Brain microvascular endothelial cell (primary cell): ENCODE measurements at places on chromosomes 5 and 9.
A peak's percentile ranks its signal among the peaks of the same experiment; 100 is the strongest.

GRCh38 chr5:134460551-134460950 lies 48.9 kb upstream of the CDKN2AIPNL start:
- DNase-seq, result no peak

DNA sequence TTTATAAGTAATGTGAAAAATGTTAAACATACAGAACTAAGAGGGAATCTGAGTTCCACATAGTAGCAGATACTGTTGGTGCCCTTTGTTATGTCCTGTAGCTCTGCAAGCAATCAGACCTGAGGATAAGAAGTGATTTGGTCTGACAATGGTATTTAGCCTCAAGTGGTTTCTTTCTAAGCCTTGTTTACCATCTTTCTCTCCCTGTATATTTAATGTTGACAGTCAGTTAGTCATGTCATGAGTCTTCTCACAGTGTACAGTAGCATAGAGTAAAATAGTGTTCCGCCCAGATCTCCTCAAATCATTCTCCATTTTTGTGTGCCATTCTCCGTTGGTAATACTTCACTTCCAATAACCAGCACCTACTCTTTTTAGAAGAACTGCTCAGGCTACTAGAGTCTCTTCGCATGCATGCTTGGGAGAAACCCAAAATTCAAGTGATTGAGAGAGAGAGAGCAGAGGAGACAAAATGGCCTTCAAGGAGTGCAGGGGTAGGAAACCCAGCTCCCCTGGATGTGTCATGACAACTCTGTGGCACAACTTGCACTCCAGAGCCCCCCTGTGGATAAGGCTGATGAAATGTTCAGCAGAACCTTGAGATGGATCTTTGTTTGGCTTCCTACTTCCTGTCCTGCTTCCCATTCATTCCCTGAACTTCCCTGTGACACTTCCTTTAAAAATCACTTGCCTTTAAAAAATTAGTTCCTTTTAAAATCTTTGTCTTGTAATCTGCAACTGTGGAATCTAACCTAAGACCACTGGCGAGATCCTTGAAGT lies 129.2 kb upstream of the FST start:
- no peak for DNase-seq

GRCh38 chr9:131319486-131319885 lies 30.0 kb downstream of the PLPP7 start:
- DNase-seq, result no peak

DNA sequence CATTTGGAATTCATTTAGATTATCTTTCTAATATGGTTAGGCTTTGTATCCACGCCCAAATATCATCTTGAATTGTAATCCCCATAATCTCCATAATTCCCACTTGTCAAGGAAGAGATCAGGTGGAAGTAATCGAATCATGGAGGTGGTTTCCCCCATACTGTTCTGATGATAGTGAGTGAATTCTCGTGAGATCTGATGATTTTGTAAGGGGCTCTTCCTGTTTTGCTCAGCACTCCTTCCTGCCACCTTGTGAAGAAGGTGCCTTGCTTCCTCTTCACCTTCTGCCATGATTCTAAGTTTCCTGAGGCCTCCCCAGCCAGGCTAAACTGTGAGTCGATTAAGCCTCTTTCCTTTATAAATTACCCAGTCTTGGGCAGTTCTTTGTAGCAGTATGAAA lies 527.5 kb upstream of the ARRDC3 start:
- no peak for DNase-seq

DNA sequence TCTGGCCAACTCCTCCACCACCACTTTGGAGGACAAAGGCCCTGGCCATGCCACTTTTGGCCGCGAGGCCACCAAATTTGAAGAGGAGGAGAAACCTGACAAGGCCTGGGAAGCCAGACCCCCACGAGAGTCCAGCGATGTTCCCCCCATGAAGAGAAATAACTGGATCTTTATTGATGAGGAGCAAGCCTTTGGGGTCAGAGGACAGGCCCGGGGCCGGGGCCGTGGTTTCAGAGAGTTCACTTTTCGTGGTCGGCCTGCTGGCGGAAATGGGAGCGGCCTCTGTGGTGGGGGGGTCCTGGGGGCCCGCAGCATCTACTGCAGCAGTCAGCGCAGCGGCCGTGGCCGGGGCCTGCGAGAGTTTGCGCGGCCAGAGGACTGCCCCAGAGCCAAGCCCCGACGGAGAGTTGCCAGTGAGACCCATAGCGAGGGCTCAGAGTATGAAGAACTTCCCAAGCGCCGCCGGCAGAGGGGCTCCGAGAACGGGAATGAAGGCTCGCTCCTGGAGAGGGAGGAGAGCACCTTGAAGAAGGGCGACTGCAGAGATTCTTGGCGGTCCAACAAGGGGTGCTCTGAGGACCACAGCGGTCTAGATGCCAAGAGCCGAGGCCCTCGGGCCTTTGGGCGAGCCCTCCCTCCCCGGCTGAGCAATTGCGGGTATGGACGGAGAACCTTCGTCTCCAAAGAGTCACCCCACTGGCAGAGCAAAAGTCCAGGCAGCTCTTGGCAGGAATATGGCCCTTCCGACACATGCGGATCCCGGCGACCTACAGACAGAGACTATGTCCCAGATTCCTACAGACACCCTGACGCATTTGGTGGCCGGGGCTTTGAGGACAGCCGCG lies 27.4 kb upstream of the POMT1 start:
- DNase-seq, result no peak

DNA sequence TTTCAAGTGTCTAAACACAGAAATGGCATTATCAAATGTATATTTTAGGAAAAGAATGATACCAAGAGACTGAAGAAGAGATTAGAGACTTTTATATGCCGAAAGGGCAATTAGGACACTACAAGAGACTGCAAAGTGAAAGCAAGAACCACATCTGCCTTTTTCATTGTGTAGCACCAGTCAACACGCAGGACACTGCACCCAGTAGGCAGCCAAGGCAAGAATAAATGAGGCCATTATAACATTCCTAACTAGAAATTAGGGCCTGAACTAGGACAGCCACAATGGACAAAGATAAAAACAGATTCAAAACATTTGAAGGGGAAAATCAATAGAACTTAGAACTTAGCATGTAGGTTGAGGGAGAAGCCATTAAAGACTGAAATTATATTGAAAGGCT lies 10.8 kb downstream of the CETN3 start:
- DNase-seq, result no peak

DNA sequence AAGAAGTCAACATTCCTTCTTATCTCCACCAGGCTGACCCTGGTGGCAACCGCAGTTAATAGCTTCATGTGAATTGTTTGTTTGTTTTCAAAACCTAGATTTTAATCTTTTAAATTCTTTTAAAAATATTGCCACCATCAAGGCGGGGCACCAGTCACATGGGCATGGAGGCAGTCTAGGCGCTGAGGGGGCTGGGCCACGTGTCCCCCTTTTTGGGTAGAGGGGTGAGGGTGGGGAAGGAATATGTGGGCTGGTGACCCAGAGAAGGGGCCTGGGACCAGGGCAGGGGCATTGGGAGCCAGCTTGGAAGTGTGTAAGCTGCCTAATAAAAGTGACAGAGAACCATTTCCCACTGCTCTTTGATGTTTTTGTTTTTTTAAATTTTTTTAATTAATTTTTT lies 147.3 kb downstream of the GADD45G start:
- DNase-seq, result no peak

GRCh38 chr5:68928617-68929302 lies 165.1 kb upstream of the SLC30A5 start:
- no peak for DNase-seq

DNA sequence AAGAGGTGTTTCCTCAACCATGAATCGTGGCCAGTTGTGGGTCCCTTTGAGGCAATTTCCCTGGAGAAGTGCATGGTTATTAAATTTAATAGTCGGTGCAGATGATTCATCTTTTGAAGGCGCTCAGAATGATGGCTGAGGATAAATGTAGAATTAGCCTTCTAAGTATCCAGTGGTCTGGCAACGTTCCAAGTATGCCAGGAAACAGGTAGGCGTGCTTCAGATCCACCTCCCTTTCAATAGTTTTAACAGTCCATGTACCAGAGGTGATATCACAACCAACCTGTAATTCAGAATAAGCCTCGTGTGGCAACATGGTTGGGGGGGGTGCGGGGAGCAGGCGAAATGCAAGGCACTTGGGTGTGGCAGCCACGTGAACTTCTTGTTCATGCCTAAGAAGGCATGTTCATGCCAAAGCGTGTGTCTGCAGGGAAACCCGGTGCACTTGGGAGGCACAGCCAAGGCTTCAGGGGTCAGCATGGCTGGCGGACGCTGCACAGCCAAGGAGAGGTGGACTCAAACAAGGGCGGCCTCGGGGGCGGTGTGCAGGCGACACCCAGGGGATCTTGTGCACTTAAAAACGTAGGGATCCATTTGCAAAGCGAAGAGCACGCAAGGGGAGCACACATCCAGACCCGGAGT lies 5.2 kb upstream of the NKD2 start:
- no peak for DNase-seq

- DNase-seq, result no peak
Measured at GRCh38 chr9:116064970-116065369, 88.6 kb upstream of the PAPPA start.

- no peak for DNase-seq
Measured at GRCh38 chr9:113580954-113581311, 117.4 kb downstream of the RGS3 start.

DNA sequence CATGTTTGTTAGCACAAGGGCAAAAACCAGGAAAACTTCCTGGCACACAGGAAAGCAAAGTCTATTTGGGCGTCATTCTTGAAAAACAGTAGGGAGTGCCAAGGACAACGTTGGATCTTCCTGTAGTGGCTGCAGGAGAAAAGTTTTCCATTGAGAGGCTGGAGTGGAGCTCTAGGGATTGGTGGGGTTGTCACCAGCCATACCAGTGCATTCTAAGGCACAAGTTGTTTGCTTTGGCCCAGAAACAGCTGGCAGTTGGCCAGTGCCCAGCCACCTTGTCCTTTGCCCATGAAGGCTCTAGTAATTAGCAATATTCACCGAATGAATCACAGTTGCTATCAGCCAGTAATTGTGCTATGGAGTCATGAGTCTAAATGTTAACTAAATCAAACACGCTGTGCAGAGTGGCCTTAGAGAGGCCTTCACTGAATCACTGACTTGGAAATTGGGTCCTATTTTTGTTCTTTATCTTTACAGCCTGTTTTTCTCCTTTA lies 26.4 kb downstream of the TNFSF15 start:
- no peak for DNase-seq

GRCh38 chr9:130607640-130608420 lies 28.5 kb downstream of the FUBP3 start:
- DNase-seq, result peak; percentile 6

DNA sequence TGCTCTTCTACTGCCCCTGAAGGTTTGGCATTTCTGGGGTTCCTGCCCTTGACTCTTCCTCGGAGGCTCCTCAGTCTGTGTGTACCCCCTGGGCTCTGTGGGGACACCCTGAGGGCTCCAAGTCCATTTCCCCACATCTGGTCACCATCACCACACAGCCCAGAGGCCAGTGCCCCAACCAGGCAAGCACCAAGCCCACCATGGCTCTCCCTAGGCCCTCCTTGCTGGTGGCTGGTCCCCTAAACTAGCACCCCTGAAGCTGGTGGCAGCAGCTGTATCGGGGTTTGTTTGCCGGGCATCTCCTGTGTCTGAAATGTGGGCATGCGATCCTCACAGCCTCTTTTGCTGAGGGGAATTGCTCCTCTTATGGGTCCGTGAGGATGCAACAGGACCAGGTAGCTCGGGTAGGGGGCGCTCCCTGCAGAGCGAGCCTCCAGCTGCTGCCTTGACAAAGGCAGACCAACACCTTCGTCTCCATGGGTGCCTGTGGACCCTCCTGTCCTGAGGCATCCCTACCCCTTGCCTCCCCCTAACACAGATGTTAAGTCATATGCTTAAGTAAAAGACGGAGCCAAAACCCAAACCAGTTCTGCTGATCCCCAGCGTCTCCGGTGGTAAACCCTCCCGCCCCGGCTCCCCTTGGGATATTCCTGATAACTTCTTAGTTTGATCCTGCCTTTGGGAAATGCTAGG lies 138.9 kb upstream of the IRX4 start:
- DNase-seq, result no peak

DNA sequence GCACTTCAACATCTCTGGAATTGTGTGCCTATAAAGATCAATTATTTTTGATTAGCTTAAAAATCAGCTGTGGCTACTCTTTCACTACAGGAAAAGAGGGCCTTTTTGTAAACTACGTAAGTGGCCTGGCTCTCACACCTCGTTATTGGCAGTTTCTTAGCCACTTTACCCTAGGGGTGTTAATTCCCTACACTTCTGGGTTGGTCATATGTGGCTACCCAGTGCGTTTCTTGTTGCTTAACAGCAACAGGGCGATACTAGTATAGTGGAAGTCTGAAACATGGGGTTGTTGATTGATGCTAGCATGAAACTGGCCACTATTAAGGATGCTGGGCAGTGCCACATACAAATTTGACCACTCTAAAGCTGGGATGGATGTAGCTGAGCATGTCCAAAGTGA lies 174.7 kb upstream of the CDH12 start:
- no peak for DNase-seq

- DNase-seq, result peak; percentile 11
Measured at GRCh38 chr5:135140446-135141204, 106.6 kb upstream of the PITX1 start.

- no peak for DNase-seq
Measured at GRCh38 chr5:37208883-37209797, 40.0 kb downstream of the CPLANE1 start.

DNA sequence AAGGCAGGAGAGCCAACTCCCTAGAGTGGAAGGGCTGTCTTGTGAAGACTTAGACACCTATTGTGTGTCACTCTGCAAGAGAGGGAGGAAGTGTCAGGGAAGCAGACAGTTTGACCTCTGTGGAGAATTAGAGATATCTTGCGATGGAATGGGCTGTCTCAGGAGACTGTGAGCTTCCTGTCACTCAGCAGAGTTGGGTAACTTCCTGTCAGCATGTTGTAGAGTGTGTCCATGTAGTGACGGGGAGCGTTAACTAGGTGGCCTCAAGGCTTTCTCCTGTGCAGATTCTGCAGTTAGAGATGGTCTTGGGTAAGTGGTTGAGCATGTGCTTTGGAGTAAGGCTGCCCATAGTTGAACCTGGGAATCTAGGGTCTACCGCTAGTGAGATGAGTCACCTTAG lies 136.5 kb downstream of the KIF4B start:
- DNase-seq, result no peak

GRCh38 chr9:37937366-37937765 lies 33.4 kb upstream of the SLC25A51 start:
- DNase-seq, result no peak

DNA sequence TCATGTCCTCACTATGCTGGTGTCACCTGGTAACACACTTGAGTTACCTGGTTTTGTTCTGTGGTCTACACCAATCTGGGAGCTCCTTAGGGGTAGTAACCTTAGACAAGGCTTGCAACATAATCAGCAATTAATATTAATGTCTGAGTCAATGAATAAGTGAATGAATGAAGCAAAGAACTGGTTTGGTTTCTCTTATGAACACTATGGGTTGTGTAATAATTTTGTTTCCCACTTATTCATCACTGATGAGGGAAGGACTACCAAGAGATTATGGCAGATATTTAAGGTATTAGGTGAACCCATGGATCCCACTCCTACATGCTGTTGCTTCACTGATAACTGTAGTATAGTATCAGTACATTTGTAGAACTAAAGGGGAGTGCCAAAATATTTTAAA lies 116.0 kb downstream of the SLC12A2 start:
- DNase-seq, result no peak

- peak; percentile 24 for DNase-seq
Measured at GRCh38 chr5:28576022-28576421, 1537.6 kb upstream of the CDH9 start.

GRCh38 chr9:131870156-131870555 lies 130.3 kb upstream of the RAPGEF1 start:
- no peak for DNase-seq
